ENCODE measurements at places on chromosomes 5 and 9.

- no peak for DNase-seq
Measured at GRCh38 chr5:157592594-157592993, 17.0 kb upstream of the ADAM19 start.

- DNase-seq: no peak
Measured at GRCh38 chr5:9829621-9830020, 199.5 kb upstream of the TAS2R1 start.

DNA sequence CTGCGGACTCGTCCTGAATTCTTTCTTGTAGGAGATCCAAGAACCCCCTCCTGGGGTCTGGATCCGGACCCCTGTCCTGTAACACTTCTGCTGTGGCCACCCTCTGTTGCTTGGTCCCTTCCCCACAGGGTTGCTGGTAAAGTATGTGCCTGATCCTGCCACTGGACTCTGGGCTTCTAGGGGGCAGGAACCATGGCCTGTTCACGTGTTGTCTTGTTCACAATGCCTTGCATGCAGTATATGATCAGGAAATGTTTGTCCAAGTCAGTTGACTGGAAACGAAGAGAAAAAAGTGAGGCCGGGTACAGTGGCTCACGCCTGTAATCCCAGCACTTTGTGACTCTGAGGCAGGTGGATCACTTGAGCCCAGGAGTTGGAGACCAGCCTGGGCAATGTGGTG is 139.3 kb upstream of the ALDH1B1 start:
- no peak for DNase-seq

DNA sequence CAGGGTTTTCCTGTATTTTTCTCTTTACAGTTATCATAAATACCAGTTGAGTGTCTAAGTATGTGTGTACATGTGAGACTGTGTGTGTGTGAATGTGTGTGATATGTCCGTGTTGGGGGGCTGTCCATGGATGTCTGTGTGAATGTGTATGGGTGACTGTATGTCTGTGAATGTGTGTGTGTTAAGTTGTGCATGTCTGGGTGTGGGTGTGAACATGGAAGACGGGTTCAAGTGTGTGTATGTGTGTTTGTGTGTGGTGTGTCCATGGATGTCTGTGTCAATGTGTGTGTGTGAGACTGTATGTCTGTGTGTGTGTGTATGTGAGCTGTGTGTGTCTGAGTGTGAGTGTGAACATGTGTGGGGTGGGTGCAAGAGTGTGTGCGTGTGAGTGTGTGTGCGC is 55.0 kb downstream of the VAV2 start:
- DNase-seq: no peak
